CD4-positive, alpha-beta T cell (primary cell): ENCODE measurements at places on chromosomes 13 and 19. TPM values are rescaled to one million over a fixed set of nuclear protein-coding genes. Genes with fewer than 3 reads are reported as not detected.

The MBD3L3 gene
- total RNA-seq = not detected

The SPACA4 gene
- total RNA-seq = not detected

The GPR4 gene
- total RNA-seq = not detected

The CEACAM16 gene
- total RNA-seq = not detected
